ENCODE measurements at places on chromosomes 7 and 10.

DNA sequence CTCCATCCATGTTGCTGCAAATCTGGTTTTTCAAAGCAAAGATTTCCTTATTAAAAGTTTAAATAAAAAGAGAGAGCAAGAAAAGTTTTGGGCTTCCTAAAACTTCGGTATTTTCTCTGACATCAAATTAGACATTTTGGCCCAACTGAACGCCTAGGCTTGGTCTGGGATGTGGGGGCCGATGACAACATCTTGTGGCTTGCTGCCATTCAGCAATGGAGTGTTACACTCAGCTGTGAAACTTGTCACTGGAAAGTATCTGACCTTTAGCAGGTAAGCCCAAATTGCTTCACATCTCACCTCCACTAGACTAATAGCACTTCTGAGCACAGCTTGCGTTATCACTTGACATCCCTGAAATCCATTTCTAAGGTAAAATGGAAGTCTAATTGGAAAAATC lies 320.6 kb downstream of the GATA3 start:
- DNase-seq: no peak

DNA sequence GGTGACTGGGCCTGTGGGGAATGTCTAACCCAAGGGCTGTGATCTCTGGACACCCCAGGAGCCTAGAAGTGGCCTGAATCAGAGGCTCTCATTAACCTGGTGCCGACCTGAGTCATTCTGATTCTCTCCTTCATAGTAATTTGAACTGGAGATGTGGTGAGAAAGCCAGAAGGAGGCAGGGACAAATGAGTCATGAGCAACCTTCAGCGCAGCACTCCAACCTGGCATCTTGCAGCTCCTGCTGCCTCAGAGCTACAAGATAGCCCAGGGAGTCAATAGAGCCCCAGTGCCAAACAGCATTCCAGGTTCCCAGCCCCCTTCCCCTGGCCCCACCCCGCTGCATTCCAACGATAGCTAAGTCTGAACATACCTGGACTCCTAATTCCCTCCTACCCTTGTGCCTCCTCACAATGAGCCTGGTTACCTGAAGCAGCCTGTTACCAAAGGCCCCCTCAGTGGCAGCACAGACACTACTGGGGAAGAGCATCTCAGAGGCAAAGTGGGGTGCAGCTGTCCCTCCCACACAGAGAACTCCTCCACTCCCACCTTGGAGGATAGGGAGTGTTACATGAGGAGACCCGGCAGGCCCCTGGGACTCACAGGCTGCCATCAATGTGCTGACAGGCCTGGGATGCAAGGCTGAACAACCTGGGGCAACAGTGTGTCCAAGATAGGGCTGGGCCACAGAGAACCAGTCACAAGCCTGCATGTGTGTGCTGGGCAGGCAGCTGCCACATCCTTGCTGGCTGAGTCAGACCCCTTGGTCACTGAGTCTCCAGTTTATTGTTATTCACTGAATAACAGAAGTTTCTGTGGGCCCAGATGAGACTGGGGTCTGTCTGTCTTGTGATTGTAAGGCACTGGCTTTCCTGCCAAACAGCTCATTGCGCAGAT lies 76.8 kb upstream of the LEP start:
- DNase-seq: no peak

DNA sequence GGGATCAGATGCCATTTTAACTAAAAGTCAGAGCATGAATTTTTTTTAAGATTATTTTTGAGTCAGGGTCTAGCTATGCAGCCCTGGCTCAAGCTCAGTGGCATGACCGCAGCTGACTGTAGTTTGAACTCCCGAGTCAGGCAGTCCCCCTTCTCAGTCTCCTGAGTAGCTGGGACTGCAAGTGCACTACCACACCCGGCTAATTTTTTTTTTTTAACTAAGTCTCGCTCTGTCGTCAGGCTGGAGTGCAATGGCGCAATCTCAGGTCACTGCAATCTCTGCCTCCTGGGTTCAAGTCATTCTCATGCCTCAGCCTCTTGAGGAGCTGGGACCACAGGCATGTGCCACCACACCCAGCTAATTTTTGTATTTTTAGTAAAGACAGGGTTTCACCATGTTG lies 7.8 kb downstream of the TAS2R41 start:
- no peak for DNase-seq

GRCh38 chr7:22765609-22766008 lies 38.6 kb downstream of the IL6 start:
- DNase-seq: no peak

- no peak for DNase-seq
Observed at GRCh38 chr7:142436601-142437000, 178.7 kb upstream of the PRSS58 start.

DNA sequence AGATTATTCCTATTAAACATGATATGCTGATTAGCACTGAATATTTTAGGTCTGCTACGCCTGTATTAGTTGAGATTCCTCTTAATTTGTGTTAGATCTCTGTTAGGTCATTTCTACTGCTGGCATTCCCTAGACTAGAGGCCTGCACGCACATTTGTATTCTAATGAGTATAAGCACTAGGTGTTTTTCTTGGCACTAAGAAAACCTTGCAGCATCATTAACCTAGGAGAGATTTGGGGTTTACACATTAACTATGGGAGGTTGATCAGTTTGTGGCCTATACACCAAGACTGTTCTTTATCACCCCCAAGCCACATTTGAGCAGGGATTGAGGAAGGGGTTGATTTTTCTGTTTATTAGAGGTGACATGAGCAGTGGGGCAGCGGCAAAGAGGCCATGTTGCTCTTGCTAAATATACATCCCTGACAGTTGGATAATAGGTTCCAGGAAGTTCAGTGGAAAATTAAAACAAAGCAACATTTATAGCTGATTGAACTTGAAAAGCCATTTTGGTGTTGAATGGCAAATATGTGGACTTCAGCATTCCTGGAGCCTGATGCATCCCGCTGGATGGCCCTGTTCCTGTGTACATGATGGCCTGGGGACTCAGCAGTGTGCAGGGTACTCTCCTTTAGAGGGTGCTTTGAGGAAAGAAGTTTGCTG lies 65.2 kb downstream of the GBF1 start:
- DNase-seq: no peak
